ENCODE measurements at places on chromosomes 3 and 15.

DNA sequence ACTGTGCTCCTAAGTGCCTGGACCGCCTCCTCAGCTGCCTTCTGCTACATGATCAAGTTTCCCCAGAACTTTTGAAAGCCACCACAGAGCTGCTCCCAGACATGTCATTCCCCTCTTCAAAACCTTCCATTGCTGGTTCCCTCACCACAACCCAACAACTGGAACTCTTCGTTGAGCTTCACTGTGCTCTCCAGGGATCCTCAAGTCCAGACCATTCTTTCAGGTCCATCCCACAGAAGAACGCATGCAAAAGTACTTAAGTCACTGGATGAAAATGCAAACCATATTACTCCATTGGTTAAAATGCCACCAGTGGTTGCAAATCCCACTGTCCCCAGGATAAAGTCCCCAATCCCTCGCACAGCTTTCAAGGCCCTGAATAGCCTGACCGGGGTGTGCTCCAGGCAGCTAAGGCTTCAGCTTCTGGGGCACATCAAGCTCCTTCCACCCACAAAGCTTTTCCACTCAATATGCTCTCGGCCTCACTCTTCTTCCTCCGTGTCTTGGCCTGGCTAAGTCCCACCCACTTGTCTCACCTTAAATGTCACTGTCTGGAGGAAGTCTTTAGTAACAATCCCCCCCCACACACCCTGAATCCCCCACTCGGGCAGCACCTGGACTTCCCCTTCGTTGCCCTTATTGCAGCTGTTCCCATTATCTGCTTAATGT lies 84.8 kb downstream of the XXYLT1 start:
- DNase-seq, result no peak

- DNase-seq, result no peak
Observed at GRCh38 chr15:34714476-34715121, 40.2 kb downstream of the GJD2 start.

DNA sequence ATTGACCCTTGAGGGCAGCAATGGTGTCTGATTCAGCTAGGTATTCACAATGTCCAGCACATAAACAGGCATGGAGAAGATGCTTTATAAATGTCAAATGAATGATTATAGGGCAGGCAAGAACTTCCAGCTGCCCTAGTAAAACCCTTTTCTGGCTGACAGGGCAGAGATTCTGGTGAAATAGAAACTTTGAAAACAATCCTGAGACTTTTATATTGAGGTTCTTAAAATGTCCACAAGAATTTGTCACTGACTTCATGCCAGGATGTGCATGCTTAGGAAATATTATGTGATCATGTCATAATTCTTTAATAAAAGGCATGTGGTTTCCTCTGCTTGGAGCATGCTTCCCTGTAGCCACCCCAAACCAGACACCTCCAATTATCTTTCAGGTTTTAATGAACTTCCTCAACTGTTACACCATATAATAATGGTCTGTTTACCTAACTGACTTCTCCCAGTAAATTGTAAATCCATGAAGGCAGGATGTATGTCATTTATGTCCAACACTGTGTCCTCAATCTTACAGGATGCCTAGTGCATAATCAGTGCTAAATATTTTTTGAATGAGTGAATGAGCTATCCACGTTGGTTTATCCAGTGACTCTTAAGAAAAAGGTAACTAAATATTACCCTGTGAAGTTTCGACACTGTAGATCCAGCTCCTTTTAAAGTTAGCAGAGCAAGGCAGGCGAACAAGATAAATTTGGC lies 43.4 kb upstream of the CLRN1 start:
- DNase-seq, result no peak

GRCh38 chr3:50503504-50504342 lies at the start of gene CACNA2D2:
TSS of gene CACNA2D2 (minus strand) at chr3:50503634. CDS start at chr3:50503423, 211 bp downstream.
- DNase-seq, result peak; percentile 74

DNA sequence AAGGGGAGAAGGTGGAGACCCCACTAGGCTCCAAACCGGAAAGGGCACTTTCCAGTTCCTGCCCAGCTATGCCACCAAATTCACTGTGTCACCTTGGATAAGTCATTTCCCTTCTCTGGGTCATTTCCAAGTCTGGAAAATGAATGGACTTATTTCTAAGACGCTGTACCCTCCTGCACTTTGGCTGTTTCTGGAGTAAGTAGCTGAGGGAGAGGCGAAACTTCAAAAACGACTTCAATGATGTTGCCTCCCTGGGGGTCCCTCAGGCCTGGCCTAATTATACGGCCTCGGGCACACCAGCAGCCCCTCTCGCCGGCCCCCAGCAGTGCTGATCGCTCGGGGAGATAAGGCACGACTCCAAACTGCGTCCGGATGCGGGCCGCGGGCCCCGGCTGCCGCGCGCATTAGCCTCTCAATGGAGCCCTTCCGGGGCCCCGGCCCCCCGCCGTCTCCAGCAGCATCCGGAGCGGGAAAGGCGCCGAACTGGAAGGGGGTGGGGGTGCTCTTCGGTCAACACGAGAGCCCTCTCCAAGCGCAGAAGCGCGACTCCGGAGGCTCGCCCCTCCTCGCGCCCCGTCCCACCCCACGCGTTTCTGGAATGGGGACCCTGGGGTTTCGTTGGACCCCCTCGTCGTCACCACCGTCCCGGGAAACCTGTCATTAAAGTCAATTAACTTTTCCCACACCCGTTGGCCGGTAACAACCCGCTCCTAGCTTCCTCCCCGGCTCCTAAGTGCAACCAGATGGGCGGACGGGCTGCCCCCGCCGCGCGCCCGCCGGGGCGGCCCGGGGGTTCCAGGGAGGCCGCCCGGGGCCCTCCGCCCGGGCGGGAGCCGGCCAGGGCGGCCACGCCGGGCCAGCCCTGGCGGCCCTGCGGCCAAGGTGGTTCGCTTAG lies 4.8 kb downstream of the HES1 start:
- no peak for DNase-seq

DNA sequence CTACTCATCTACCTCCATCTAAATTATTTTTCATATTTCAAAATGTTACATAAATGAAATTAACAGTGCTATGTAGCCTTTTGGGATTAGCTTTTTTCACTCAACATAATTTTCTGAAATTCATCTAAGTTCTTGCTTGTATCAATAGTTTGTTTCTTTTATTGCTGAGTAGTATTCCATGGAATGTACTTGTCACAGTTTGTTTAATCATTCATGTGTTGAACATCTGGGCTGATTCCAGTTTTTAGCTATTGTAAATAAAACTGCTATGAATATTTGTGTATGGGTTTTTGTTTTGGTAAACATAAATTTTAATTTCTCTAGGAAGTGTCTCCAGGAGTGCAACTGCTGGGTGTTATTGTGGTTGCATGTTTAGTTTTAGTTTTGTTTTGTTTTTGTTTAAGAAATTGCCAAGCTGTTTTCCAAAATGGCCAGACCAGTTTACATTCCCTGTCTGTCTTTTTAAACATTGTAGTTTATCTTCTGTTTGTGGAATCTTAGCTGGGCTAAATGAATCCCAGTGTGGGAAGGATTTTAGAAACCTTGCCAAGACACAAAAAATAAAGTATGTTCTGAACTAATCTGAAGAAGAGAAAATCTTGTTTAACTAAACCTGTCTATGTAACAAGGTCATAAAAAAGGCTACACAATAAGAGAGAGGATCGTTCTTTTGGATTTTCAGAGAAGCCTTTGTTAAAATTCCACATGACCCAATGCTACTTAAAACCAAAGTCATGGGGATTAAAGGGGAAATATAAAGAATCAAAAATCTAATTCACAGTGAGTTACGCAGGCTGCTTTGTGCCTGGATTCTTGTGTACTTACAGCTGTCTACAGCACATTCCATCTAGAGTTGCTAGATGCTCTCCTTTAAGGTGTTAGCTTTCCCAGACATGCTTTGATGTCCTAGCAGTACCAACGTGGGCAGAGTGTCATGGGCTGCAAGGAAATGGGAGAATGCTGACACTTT lies 129.2 kb upstream of the SUCLG2 start:
- no peak for DNase-seq

GRCh38 chr15:73754461-73754860 lies 1.3 kb upstream of the INSYN1 start:
- DNase-seq, result no peak

DNA sequence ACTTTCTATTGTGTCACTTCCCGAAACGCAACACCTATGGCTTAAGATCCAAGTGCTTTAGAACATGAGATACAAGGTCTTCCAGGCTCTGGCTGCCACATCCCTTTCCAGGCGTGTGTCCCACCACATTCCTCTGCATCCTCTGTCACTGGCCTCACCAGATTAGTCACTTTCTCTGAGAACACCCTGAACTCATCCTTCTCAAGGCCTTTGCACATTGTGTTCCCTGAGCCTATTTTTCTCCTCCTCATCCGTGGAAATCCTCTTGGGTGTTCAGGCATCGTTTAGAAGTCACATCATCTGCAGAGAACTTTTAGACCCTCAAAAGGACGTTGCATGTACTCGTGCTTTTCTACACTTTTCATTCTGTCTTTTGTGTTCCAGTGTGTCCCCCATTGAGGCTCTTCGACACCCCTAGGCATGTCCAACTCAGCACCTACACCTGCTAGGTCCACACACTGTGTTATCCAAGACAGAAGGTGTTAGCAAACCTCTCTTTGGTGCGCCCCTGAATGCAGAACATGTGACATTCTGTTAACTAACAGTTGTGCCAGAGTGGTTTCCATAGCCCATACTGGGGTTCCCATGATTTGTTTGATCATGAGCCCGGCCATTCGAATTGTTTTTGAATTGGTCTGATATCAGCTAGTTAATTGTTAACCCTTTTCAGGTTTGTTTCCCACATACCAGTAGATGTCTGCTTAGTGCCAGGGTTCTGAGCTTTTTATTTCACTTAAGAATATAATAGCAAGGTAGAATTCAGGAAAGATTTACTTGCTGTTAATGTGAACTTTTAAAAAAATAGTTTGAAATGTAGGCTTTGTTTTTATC lies 67.2 kb downstream of the LPP start:
- no peak for DNase-seq

DNA sequence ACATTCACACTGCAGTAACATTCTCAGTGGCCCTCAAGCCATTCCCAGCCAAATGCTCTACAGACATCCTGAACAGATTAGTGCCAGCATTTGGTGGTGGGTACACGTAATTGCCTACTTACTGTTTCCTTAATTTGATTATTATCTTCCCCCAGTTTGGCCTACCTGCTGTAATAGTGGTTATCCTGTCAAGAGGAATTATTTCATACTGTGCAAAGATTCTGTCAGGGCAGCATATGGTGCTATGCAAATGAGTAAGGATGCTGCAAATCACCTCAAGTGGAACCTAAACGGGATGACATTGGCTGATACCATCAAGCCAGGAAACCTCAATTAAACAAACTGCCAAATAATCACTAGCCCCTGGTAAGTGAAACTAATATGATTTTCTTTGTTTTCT lies 88.7 kb downstream of the SEMA6D start:
- DNase-seq, result no peak

GRCh38 chr3:108281670-108282069 lies 14.7 kb upstream of the HHLA2 start:
- no peak for DNase-seq

DNA sequence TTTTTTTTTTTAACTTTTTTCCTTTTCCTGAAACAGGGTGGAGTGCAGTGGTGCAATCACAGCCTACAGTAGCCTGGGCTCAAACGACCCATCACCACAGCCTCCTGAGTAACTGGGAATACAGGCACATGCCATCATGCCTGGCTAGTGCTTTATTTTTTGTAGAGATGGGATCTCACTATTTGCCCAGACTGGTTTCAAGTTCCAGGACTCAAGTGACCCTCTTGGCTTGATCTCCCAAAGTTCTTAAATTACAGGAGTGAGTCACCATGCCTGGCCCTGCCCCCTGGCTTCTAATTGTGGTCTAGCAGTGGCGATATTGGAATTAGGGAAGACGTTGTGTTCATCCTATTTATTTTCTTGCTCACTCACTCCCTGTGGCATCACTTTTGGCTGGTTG lies 1138.4 kb downstream of the SI start:
- DNase-seq, result no peak

GRCh38 chr3:136883967-136884720 lies 22.1 kb downstream of the NCK1 start:
- DNase-seq, result no peak

- DNase-seq, result no peak
Observed at GRCh38 chr3:81923038-81923437, 161.6 kb upstream of the GBE1 start.

GRCh38 chr15:47399100-47399499 lies 318.2 kb upstream of the SEMA6D start:
- no peak for DNase-seq

- DNase-seq, result no peak
Observed at GRCh38 chr3:41000471-41000870, 198.8 kb upstream of the CTNNB1 start.

GRCh38 chr3:175585898-175586297 lies 726.8 kb downstream of the NAALADL2 start:
- no peak for DNase-seq

DNA sequence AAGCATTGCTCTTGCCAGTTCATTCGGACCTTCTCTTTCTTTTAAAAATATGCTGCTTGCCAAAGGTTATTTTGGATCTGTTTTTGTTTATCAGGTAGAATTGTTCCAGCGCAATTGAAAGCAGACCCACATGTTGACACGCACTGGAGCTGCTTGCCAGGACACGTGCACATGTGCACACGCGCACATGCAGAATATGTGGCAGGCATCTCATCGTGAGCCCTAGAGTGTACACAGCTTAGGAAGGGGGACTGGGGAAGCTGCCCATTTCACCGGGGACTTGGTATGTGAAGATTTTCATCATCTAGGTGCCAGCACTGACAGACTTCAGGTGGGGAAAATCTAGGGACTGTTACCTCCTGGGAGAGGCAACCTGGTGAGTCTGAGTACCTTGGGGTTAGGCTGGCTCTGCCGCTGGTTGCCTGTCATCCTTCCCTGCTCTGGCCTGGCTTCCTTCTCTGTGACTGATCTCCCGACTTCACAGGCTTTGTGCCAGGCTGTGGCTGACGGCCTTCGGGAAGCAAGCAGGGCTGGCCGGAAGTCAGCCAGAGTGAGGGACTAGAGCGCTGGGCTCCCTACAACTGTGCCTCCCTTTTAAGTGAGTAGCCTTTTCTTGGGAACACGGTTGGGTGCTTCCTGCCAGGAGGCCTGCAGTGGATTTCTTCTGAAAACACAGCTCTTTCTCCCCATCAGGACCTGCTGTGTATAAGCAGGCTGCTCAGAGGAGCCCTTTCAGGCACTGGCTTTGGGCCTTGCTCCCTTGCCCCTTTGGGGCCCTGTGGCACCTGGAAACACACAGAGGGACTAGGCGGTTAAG lies 129.3 kb downstream of the EEFSEC start:
- DNase-seq, result no peak

DNA sequence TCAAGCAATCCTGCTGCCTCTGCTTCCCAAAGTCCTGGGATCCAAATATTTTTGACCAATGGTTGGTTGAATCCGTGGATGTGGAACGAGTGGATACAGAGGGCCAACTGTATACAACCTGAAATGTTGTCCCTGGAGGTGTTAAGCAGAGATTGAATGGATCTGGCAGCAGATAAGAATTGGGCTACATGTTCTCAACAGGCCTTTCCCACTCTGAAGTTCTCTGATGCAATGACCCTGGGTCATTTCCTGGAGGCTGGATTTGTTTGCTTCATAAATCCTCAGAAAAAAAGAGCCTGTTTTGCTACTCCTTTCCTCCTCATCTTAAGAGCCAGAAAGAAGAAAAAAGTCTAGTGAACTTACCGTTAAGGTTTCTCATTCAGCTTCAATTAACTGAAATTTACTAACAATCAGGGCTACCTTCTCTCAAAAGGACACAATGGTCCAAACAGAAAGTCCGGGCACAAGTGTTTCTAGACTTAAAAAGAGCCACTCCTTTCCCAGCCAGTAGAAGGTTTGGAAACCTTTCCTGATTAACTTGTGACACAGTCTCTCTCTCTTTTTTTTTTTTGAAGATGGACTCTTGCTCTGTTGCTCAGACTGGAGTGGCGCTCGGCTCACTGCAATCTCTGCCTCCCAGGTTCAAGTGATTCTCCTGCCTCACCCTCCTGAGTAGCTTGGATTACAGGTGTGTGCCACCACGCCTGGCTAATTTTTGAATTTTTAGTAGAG lies 6.5 kb downstream of the ARHGEF3 start:
- DNase-seq, result no peak
